HAP-1 (cell line): ENCODE measurements at places on chromosomes 16 and 17.

GRCh38 chr17:17518951-17519350 lies 22.8 kb upstream of the RASD1 start:
- no peak for DNase-seq

DNA sequence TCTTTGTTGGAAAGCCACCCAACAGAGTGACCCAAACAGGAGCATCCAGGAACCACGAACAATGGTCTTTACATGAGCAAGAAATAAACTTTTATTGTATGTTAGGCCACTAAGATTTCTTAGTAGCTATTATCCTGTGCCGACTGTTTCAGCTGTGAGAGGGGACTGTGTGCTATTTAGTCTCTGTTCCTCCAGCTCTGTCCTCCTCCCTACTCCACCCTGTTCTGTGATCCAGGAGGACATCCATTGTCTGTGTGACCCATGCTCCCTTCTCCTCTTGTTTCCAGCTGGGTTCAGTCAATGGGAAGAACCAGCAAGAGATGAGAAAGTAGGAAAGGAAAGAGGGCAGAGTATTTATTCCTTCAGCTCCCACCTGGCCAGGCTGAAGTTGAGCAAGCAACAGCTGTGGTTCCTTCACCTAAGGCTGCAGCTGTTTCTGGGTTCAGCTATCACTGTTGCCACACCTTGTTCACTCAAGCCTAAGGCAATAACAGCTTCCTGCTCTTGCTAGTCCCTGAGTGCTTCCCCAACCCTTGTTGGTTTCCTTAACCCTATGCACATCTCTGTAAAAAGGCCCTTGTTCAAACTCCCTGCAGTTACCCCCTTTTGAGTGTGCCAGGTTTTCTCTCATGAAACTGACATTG lies 14.9 kb upstream of the B4GALNT2 start:
- DNase-seq, result no peak

DNA sequence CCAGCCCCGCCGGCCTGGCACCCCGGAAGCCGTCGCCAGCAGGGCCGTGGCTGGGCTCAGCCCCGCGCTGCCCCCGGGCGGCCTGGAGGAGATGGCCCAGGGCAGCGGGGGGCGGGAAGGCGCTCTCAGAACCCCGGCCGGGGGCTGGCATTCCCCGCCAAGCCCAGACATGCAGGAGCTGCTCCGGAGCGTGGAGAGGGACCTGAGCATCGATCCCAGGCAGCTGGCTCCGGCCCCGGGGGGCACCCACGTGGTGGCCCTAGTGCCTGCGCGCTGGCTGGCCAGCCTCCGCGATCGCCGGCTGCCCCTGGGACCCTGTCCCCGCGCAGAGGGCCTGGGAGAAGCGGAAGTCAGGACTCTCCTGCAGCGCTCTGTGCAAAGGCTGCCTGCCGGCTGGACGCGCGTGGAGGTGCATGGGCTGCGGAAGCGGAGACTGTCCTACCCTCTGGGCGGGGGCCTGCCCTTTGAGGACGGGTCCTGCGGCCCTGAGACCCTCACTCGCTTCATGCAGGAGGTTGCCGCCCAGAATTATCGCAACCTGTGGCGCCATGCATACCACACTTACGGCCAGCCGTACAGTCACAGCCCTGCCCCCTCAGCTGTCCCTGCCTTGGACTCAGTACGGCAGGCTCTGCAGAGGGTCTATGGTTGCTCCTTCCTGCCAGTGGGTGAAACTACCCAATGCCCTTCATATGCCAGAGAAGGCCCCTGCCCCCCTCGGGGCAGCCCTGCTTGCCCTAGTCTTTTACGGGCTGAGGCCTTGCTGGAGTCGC lies 551 bp downstream of the WDR81 start:
- DNase-seq, result no peak

- DNase-seq, result no peak
Measured at GRCh38 chr17:34424814-34425491, 61.9 kb upstream of the CCL1 start.

DNA sequence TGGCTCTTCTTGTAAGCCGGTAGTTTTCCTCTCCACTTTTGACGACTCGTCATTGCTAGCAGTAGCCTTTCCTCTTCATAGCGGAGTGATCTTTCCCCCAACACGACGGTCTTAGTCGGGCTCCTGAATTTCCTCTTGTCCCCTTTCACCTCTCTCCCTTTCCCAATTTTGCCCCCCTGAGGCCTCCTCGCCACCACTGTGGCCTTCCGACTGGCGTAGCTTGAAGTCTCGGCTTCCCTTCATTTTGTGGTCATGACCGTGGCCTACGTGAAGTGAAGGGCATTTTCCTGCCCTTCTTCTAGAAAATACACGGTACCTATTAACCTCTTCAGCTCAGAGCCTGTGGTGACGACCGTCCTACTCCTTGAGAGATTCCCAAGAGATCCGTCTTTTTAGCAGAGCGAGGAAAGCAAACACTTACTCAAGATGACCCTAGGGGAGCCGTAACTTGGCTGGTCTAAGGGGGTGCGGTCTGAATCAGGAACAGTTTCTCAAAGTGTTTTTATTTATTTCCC lies 787 bp downstream of the PRKAR1A start:
- peak; percentile 52 for DNase-seq

- no peak for DNase-seq
Measured at GRCh38 chr16:47667956-47668355, 206.8 kb downstream of the PHKB start.

- DNase-seq, result no peak
Measured at GRCh38 chr16:21644674-21645073, 7.7 kb downstream of the IGSF6 start.

DNA sequence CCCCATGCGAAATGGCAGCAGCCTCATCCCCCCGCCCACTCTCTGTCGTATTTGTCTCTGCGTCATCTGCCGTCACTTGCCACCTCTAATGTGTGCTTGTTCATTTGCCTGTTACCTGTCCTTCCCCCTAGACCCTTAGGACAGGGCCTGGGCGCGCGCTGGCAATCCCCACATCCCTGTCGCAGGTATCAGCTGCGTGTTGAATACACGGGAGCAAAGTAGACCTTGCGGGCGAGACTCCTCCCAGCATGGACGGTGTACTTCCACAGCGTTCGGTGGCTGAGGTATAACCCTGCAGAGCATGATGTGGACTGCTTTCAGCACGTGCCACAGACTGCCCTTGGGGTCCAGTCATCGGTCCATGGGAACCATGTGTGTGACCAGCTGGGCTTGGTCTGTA lies 170.1 kb upstream of the CHMP6 start:
- DNase-seq, result no peak

DNA sequence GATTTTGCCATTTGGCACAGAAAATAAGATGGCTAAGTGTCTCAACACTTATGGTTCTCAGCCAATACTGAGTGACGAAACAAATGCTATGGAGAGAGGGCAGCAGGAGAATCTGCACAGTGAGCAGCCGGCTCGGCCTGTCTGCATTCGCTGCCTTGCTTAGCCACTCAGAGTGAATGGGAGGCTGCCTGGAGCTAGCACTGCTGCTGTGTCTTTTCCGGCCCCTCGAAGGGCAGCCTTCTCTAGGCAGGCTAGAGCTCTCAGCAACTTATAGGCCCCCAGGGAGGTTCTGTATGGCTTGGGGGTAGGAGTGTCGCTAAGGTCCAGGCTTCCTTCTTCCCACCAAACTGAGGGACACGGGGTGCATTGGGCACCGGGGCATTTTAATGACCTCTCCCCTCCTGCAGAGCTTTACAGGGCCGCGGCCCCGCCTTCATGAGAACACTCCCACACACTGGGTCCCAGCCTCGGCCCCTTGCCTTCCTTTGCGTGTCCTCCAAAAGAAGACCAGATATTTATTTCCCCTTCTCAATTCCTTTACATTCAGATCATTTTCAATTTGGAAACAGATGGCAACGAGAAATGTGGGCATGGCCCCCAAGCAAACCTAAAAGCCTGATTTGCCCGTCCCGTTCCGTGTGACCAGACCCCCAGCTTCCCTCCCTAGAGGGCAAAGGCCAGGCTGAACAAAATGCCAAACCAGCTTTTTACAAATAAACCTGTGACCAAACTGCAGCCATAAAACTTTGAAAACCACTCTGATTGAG lies 670.9 kb downstream of the TOX3 start:
- no peak for DNase-seq

DNA sequence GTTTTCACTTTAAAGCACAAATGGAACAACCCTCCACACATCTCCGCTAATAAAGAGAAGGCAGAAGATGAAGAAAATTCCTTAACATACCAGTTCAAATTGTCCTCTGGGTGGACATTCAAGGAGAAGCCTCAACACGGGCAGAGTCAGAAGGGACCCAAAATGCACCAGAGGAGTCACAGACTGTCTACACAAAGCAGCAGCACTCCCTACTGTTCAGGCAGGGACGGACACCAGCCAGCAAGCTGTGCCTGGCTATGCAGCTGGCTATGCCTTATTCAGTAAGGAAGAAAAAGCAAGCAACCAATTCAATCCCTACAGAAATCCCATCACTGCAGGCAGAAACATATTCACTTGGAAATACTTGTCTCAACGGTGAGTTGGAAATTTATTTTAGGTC lies 8.1 kb downstream of the DNAJC7 start:
- DNase-seq, result no peak

DNA sequence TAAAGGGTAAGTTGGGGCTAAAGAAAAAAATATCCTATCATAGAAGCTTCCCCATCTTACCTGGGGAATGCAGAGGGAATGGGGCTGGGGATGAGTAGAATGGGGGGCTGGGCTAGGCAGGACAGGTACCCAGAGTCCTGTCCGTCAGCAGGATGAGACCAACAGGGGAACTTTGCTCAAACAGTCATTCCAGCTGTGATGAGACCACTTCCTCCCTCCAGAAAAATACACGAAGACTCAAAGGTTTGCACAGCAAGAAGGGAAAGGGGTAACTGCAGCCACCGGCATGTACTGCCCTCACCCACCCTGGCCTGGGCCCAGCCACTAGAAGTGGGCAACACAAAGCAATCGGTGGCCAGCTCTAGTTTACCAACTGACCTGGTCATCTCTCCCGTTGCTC lies 20.7 kb upstream of the SLC35B1 start:
- no peak for DNase-seq

- DNase-seq, result no peak
Measured at GRCh38 chr17:16969931-16970906, 1.7 kb downstream of the TNFRSF13B start.

- no peak for DNase-seq
Measured at GRCh38 chr17:73430165-73430680, 118.4 kb upstream of the CDC42EP4 start.

- DNase-seq, result no peak
Measured at GRCh38 chr17:35423761-35424160, 8.5 kb downstream of the SLFN12 start.

DNA sequence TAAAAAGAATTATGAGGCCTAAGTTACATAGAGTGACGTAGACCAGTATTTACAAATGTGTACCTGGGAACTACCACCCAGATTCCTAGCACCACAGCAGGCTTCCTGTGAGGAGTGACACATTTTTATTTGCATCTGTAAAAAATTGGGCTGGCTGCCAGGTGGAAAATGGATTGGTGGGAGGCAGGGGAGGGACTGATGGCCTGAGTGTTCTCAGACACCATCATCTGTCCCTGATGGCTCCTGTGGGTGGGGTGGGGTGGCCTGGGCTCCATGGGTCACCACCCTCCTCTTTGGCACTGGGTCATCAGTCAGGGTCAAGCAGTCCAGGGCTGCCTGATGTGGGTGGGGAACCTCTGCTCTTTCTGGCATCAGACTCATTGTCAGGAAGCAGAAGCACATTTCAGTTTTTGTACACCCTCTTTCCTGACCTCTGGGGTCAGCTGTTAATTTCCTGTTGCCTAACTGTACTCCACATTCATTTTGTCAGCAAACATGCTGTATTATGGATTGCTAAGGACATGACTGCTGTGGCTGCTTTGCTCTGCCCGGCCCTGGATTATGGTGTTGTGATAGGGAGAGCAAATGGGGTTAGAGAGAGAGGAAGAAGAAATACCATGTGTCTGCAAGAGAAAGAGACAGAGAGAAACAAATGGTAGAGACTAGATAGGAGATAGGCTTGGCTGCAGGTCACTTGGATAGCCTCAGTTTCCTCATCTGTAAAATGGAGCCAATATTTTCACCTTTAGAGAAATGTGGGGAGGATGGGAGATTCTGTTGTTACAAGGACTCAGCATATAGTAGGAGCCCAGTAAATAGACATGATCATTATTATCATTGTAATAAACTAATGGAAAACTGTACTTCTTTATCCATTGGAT lies 11.6 kb upstream of the MFAP4 start:
- DNase-seq, result no peak

GRCh38 chr17:75679706-75680211 lies 12.6 kb downstream of the SAP30BP start:
- DNase-seq, result no peak

- no peak for DNase-seq
Measured at GRCh38 chr16:57539072-57539796, 2.9 kb upstream of the CCDC102A start.

DNA sequence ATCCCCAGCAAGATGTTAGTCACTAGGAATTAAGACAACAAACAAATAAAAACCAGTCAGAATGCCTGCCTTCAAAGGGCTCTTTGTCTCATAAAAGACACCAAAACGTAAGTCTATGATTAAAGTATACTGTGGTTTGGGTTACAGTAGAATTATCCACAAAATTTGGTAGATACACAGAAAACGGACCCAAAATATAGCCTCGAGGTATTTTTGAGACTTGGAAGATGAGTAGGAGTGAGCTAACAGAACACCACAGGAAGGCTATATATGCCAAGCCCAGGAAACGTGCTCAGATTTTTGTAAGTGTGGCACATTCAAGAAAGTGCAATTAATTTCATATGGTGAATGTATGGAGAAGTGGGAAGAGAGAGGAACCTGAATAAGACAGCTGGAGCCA lies 831.4 kb downstream of the CDH11 start:
- no peak for DNase-seq

DNA sequence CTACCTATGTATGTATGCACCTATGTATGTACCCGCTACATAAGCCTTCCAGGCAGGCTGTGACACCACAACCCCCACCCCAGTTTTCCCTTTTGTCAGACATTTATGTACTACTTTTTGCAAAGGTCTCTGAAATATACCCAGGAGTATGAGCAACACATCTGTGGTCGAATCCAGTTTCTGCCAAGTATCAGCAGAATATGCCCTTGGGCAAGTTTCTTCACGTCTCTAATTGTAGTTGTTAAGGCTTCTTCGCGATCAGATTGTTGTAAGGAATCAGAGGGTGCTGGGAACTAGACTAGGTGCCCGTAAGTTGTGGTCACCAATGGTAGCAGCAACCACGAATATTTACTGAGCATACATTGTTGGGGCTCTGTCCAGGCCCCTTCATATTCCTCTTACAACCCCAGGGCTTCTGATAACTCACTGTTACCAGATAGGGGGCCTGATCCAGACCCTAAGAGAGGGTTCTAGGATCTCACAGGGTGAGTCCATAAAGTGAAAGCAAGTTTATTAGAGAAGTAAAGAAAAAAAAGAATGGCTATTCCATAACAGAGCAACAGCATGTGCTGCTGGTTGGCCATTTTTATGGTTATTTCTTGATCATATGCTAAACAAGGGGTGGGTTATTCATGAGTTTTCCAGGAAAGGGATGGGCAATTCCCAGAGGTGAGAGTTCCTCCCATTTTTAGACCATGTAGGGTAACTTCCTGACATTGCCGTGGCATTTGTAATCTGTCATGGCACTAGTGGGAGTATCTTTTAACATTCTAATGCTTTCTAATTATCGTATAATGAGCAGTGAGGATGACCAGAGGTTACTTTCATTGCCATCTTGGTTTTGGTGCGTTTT lies 16.6 kb downstream of the NUDT7 start:
- no peak for DNase-seq

- peak; percentile 30 for DNase-seq
Measured at GRCh38 chr17:79930062-79930876, 91.0 kb upstream of the CBX4 start.

GRCh38 chr17:82767041-82767754 lies 15.3 kb downstream of the TBCD start:
- DNase-seq, result no peak

- no peak for DNase-seq
Measured at GRCh38 chr16:86034421-86034919, 135.5 kb downstream of the IRF8 start.
